ENCODE measurements at places on chromosomes 13 and 19.

GRCh38 chr13:42821437-42821836 is 40.1 kb downstream of the FAM216B start:
- DNase-seq, result no peak

DNA sequence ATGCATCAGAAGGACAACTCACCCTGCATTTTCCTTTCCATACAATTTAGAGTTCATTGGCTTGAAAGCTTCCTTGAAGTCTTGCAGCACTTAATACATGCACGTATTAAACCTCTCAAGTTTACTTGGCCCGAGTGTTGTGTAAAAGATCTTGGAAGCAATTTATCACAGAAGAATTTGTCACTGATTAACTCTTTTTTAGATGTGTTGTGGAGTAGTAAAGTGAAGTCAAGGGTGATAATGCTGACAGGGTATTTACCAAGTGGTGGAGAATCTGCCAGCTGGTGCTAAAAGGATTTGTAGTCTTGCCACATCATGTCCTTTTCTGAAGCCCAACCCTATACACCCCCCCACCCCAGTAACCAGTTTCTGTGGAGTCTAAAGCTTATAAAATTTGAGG is 421.0 kb upstream of the MIR17HG start:
- no peak for DNase-seq

GRCh38 chr13:102190930-102191329 is 210.9 kb downstream of the FGF14 start:
- no peak for DNase-seq

GRCh38 chr13:21849323-21849722 is 178.4 kb downstream of the FGF9 start:
- no peak for DNase-seq

DNA sequence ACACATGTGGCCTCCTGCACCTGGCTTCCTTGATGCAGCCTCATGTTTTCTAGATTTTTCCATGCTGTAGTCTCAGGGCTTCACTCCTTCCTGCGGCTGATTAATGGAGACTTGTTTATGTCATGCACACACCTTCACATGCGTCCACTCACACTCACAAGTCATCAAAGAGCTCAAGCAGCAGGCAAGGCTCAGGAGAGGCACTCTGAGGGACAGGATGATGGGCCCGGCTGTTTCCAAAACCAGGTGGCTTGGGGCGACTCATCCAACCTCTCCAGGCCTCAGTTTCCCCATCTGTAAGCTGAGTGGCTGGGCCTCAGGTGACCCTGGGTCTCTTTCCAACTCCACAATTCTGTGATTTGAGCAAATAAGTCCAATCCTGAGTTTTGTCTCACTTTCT is 36.9 kb downstream of the RASA3 start:
- DNase-seq, result no peak
